Karpas-422 (cell line): ENCODE measurements at places on chromosomes 5 and 9. TPM values are rescaled to one million over a fixed set of nuclear protein-coding genes. Genes with fewer than 3 reads are reported as not detected.

Gene SH3RF2
- not detected in 2 replicates for total RNA-seq

Gene SLC23A1
- total RNA-seq = not detected in 2 replicates

Gene TMEM252
- not detected in 2 replicates for total RNA-seq

Gene SLC1A3
- not detected in 2 replicates for total RNA-seq

Gene CDC20B
- not detected in 2 replicates for total RNA-seq

Gene BARHL1
- total RNA-seq = not detected in 2 replicates

Gene SGCD
- not detected in 2 replicates for total RNA-seq

Gene CCDC127
- total RNA-seq = 2.6 and 4.7 TPM in 2 replicates

Gene AOPEP
- total RNA-seq = 22.7 and 25.0 TPM in 2 replicates

Gene IFNK
- not detected in 2 replicates for total RNA-seq

Gene CAVIN4
- 0.47 and 0.67 TPM in 2 replicates for total RNA-seq

Gene ANP32B
- total RNA-seq = 29.1 and 76.3 TPM in 2 replicates

Gene SPOCK1
- total RNA-seq = 0.54 and 1.0 TPM in 2 replicates

Gene CARTPT
- total RNA-seq = not detected in 2 replicates

Gene RNF180
- 0.29 and 0.30 TPM in 2 replicates for total RNA-seq

Gene CD180
- total RNA-seq = 38.0 and 90.7 TPM in 2 replicates

Gene EIF4E1B
- total RNA-seq = not detected in 2 replicates

Gene C5orf58
- total RNA-seq = 7.8 TPM in 1 of 2 replicates, not detected in the other

Gene PPP3R2
- total RNA-seq = not detected in 2 replicates
